ENCODE measurements at places on chromosomes 1 and 21.

DNA sequence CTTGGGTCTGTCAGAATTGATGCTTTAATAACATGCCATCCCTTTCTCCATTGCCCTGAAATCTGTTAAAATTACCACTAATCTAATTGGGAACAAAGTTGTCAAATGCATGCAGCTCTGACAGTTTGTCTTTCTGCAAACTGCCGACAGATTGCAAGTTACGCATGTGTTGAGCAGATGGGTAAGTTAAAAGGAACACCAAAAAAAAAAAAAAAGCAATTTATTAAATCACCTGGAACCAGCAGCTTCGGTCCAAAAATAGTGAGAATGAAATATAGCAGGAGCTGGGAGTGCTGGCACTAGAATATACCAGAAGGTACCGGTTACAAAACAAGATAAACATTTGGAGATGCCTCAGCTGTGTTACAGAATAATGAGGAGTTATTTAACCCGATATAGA lies 149.6 kb upstream of the C1orf87 start:
- DNase-seq: no peak

DNA sequence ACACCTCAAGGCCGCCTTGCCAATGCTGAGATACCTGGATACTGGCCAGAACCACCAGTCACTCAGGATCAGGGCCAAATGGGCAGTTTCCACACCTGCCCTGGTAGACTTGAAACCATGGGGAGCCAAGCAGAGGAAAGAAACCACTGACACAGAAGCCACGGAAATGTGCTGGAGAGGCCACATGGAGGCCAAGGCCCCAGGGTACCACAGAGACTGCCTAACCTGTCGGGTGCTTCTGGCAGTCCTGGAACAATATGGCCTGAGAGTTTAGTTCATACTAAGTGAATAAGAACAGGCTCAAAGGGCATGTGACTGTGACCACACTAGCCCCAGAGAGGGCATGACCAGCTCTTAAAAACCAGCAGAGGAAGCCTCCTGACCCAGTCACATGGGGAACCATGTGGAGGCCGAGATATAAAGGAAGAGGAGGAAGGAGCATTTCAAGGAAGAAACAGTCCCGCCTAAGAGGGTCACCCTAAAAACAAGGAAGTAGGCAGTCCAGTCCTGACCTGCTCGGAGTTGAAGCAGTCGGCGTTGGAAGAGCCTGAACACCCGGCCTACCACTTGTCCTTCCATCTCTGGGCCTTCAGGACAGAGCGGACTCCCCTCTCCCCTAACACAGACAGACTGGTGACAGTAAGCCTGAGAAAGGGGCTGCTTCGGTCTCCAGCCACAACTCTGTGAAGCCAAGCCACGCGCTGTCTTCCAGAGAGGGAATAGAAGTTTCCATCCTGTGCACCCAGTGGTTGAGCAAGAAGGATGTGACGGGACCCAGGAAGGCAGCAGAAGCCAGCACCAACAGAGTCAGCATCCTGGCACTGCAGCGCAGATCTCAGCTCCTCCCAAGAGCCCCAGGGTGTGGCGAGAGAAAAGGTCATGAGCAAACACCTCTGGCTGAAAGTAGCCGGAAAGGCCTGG lies at the start of gene DENND2D:
Gene DENND2D (minus strand): TSS at position 766 of the 921 bp plus-strand sequence. CDS start 187 bp downstream, at position 579.
- DNase-seq: peak; percentile 74

DNA sequence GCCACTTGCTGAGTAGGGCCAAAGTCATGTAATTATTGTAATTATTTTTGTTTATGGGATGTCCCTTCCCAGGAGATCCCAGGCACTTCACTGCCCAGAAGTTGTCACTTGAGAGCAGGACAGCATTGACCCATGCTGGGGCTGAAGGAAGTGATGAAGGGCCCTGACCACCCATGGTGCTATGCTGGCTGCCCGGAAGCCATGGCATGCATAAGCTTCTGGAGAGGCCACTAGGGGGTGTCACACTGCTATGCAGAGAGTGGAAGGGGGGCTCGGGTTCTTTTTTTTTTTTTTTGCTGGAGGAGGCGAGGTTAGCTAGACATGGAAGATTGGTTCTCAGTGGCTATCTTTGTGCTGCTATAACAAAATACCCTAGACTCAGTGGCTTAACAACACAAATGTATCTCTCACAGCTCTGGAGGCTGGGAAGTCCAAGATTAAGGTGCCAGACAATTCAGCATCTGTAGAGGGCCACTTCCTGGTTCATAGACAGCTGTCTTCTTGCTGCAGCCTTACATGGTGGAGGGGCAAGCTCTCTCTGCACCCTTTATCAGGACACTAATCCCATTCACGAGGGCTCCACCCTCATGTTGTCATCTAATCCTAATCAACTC lies 84.9 kb downstream of the CNIH3 start:
- no peak for DNase-seq

DNA sequence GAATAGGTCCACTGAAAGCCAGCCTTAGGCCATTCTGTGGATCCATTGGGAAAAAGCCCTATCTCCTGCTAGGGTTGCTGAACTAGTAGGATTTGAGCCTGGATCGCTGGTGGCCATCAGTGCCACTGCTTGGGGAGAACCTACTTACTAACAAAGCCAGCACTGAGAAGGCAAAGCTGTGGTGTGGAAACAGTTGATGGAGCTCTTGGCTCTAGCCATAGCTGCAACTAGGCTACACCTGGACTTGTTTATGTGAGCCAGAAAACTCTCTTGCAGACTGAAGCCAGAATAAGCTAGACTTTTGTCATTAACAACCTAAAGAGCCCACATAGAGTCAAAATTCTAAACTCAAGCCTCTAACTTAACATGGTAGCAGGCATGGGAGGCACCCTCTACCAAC lies 20.7 kb downstream of the DAB1 start:
- no peak for DNase-seq

DNA sequence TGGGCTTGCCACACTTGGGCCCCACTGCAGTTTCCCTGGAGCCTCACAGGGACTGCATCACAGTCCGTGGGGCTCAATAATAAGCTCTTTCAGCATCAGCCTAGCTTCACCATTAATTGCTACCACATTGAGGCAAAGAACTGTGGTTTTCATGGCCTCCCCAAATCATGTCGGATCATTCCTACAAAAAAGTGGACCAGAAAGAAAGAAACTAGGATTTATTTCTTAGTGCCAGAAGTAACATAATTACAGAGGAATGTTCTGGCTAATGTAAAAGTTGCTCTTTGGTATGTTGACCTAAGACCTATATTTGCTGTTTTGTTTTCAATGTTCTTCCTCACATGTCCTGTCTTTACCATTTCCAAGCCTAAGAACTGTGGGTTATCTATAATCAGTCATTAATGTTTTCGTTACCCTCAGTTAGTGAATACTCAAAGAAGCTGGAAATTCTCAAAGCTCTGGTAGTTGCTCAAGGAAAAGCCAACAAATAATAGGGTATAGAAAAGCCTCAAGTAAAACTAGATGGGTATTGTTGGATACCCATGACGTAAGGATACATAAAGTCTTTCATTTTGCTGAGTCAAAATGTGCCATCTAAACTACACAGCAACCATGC lies 173.9 kb downstream of the LTN1 start:
- DNase-seq: no peak

- no peak for DNase-seq
Measured at GRCh38 chr21:33981391-33982101, 65.9 kb upstream of the ATP5PO start.

DNA sequence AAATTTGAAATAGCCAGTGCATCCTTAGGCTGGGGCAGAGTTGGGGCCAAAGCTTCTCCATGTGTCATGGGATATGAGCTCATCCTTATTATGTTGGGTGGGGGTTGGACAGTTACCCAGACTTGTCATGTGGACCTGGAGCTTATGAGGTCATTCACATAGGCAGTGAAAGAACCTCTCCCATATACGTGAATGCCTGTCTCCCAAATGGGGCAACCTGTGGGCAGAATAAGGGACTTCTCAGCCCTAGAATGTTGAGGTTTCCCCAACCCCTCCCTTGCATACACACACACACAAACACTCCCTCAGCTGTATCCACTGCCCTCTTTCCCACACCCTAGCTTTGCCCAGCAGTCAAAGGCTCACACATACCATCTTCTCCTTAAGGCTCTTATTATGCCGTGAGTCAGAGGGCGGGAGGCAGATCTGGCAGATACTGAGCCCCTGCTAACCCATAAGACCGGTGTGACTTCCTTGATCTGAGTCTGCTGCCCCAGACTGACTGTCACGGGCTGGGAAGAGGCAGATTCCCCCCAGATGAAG lies 2.3 kb upstream of the IVL start:
- no peak for DNase-seq

GRCh38 chr1:99965646-99966375 lies 4.0 kb upstream of the SLC35A3 start:
- no peak for DNase-seq

- DNase-seq: no peak
Measured at GRCh38 chr21:45975020-45975666, 6.4 kb upstream of the COL6A1 start.

GRCh38 chr1:5939271-5940170 lies 52.7 kb downstream of the NPHP4 start:
- no peak for DNase-seq

DNA sequence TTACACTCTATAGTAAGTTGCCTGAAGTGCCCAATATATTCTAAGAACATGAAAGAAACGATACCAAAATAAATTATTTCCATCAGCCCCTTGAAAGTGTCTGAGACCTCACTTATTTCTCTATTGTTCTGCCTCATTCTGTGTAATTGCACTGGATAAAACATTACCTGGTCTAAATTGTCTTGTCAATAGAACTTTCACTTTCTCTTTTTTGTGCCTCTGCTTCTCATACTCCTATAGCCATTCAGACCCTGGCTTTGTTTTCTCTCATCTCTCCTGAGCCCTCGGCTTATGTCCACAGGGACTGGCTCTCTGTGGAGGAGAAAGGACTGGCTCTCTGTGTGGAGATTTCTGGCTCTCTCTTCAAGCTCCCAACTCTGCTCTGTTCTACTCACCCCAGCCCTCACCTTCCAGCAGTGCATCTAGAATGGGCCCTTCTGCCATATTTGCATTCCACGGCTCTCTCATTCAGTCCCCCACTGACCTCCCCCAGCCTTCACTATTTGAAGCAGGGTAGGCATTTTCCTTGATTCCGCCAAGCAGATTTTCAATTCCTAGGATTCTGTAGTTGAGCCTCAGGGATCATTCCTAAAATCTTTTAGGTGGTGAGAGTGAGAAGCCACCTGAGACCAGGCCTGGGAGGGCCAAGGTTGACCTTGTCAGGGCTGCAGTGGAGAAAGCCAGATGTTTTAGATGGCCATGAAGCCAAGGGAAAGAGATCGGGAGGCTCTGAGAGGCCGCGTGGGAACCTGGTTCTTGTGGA lies 15.9 kb upstream of the GALNT2 start:
- DNase-seq: no peak

- no peak for DNase-seq
Measured at GRCh38 chr1:241902391-241903065, 54.5 kb downstream of the EXO1 start.

DNA sequence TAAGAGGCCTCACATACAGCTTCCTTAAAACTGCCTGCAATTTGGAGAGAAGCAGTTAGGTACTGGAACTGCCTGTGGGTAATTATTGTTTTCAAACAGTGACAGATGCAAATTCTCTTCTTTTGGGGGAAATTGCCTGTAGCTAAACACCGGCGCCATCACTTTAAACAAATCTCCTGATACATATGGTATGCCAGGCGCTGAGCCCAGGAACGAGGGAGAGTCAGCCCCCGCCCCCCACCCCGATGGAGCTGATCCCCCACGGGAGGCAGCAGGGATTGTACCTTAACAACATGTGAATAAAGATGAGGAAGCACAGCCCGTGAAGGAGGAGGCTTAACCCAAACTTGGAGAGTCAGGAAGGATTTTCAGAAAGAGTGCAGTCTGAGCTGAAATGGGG lies 7.1 kb downstream of the TMEM51 start:
- DNase-seq: no peak

DNA sequence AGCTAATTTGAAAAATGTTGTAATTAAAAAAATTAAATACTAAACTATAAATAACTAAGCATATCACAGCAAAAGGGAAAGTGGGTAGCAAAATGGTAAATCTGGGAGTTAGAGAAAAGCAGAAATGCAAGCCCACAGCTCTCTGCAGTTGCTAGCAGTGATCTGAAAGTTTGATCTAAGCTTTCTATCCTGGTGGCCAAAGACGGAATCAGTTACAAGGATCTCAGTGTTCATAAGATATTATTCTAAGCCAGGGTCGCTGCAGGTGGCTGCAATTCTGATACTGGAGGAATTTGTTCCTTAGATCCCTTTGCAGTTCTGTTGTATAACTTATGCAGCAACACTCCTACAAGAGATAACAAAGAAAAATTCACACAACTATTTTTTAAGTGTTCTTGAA lies 363.7 kb downstream of the SETD4 start:
- DNase-seq: no peak

DNA sequence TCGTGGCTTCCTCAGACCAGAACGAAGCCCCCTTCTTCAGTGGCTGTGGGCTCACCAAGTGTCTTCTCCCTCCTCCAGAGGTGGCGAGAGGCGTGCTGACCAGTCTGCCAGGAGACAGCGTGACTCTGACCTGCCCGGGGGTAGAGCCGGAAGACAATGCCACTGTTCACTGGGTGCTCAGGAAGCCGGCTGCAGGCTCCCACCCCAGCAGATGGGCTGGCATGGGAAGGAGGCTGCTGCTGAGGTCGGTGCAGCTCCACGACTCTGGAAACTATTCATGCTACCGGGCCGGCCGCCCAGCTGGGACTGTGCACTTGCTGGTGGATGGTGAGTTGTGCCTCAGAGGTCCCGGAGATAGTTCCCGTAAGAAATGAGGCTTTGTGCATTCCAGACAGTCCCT lies 24.0 kb downstream of the IL6R start:
- DNase-seq: no peak

DNA sequence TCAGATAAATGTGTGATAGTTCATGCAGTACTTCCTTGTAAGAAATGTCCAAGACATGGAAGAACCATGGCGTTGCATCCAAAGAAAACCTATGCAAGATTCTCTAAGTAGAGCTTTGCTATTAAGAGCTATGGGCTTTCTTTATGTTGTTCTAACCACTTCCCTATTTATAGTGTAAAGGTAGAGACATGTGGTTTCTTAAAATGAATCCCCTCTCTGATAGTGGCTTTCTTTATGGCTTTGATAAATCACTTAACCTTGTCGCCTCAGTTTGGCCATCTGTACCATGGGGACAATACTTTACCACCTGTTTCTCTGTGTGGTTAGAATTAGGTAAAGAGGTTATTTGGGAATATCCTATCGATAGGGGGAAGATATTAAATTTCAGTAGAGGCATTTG lies 305.5 kb downstream of the NFIA start:
- DNase-seq: no peak

- DNase-seq: no peak
Measured at GRCh38 chr1:43812579-43812978, 105.2 kb downstream of the ST3GAL3 start.

DNA sequence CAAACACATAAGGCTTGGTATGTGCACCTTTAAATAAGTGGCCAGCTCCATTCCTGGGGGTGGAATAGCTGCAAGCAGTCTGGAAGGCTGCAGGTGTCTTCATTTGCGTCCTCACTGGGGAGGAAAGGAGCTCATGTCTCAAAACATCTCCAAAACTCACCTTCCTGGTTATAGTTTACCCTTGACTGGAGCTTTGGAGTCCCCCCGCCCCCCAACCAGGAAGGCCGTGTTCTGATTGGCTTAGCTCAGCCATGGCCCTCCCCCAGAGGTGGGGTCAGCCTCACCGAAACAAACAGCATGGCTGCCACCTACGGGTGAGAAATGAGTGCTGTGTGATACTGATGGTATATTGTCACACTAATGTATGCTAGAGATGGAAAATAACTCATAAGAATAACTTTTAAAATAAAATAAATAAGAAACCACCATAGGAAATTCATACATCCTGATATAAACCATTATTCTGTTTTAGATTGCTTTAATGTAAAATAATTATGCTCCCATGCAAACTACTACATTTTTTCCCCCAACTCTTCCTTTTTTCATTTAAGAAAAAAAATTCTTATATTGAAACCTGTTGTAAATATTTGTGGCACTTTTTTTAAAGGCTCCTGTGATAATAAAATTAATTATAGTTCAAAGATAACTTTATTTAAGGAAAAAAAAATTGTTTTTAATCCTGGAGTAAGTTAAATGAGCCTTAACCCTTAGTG lies 90.8 kb downstream of the ZP4 start:
- no peak for DNase-seq
